ENCODE measurements at places on chromosomes 1 and 21. TPM values are rescaled to one million over a fixed set of nuclear protein-coding genes. Genes with fewer than 3 reads are reported as not detected.

The FCRL4 gene
- total RNA-seq, result not detected

The ACADM gene
- total RNA-seq, result 39.4 TPM

The CASQ2 gene
- not detected for total RNA-seq

The ORC1 gene
- 21.7 TPM for total RNA-seq

The OR6K3 gene
- not detected for total RNA-seq

The SMPDL3B gene
- total RNA-seq, result 1.0 TPM

The HES3 gene
- total RNA-seq, result not detected

The SMCP gene
- not detected for total RNA-seq

The ADORA3 gene
- 0.10 TPM for total RNA-seq

The BCL2L15 gene
- total RNA-seq, result 3.7 TPM

The CRNN gene
- total RNA-seq, result not detected

The XKR8 gene
- total RNA-seq, result 10.2 TPM

The CELSR2 gene
- total RNA-seq, result 5.7 TPM

The PRAMEF7 gene
- not detected for total RNA-seq

The PM20D1 gene
- total RNA-seq, result 0.71 TPM

The RNASEL gene
- total RNA-seq, result 5.1 TPM

The GIPC2 gene
- total RNA-seq, result 0.34 TPM

The TRPM2 gene
- 37.7 TPM for total RNA-seq
